LoVo (cell line): ENCODE measurements at places on chromosomes 6 and 20.

- DNase-seq, result peak; percentile 41
Observed at GRCh38 chr6:29071831-29072723, 15.0 kb downstream of the OR2B3 start.

- no peak for DNase-seq
Observed at GRCh38 chr6:137724495-137725211, 142.4 kb upstream of the TNFAIP3 start.

GRCh38 chr20:43752051-43752360 is 25.2 kb upstream of the GTSF1L start:
- DNase-seq, result no peak

DNA sequence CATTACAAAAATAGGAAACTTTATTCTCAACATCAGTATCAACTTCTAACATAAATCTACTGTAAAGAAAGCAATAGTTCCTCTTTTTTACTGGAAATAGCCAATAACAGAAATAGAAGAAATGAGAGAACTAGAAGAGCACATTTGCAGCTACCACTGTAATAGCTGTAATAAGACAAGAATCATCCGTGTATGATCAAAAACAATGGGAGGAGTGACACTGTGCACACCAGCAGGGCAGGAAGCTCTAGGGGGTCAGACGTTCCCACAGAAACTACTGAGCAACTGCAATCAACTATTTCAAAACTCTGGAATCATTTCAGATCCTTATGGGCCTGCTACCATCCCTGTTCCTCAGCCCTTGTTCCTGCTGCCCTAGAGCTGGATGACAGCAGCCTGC is 43.7 kb downstream of the NINL start:
- no peak for DNase-seq

DNA sequence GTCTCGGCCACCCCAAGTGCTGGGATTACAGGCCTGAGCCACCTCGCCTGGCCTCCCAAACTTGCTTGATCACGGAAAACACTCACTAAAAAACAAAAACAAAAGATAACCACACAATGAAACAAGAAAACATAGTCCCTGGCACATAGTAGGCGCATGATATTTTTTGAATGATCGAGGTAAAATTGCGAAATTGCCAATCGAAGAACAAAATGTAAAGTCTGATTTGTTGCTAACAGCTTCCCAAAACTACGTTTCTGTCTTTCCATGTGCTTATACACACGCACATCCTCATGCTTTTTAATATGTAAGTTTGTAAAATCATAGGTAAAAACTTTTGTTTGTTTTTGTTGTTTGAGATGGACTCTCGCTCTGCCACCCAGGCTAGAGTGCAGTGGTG is 168.5 kb upstream of the SALL4 start:
- DNase-seq, result no peak

GRCh38 chr6:86459978-86460377 is 477.4 kb upstream of the HTR1E start:
- DNase-seq, result no peak

DNA sequence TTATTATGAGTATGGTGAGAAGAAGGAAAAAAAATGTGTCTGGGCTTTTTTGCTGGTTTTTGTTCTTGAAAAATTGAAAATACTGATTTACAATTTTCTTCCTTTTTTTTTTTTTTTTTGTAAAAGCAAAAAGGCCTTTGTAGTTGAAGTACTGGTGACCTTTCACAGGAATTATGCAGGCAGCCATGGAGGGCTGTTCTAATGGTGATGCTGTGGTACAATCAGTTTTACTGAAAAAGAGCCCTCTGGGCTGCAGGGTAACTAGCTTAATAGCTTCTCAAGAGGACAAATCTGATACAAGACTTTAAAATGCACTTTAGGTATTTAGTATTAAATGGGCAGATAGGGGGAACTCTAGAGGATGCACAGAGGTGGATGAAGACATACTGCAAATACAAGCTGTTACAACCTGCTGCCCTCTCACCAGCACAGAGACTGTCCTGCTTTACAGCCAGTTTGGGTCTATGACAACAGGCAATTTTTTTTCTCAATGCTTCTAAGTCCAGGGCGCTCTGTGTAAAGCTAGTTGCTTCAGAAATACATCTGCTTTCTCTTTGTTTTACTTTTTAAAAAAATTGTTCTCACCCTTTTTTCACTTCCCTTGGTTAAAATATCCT is 61.6 kb upstream of the HS3ST5 start:
- no peak for DNase-seq

DNA sequence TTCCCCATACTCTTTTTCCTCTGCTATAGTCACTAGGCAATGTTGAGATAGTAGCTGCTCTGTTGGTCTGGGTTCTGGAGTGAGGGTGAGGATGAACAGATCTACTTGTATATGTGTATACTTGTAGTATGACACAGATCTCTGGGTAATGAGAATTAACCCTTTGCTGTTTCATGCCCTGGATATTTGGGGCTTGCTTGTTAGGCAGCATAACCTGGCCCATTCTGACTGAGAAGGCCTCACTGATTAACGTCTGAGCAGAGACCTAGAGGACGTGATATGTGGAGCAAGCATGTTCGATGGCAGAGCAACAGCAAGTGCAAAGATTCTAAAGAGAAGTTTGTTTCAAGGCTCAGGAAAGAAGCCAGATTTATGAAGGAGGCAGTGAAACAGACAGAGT is 94.4 kb downstream of the TRMT6 start:
- DNase-seq, result no peak

DNA sequence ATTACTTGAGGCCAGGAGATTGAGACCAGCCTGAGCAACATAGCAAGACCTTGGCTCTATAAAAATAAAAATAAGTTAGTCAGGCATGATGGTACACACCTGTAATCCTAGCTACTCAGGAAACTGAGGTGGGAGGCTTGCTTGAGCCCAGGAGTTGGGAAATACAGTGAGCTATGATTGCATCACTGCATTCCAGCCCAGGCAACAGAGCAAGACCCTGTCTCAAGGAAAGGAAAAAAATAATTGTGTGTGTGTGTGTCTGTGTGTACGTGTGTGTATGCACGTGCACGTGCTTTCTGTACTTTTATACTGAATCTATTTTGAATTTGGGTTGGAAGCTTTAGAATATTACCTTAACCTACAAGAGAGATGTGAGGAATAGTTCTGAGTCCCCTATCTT is 58.9 kb downstream of the KIZ start:
- peak; percentile 29 for DNase-seq

DNA sequence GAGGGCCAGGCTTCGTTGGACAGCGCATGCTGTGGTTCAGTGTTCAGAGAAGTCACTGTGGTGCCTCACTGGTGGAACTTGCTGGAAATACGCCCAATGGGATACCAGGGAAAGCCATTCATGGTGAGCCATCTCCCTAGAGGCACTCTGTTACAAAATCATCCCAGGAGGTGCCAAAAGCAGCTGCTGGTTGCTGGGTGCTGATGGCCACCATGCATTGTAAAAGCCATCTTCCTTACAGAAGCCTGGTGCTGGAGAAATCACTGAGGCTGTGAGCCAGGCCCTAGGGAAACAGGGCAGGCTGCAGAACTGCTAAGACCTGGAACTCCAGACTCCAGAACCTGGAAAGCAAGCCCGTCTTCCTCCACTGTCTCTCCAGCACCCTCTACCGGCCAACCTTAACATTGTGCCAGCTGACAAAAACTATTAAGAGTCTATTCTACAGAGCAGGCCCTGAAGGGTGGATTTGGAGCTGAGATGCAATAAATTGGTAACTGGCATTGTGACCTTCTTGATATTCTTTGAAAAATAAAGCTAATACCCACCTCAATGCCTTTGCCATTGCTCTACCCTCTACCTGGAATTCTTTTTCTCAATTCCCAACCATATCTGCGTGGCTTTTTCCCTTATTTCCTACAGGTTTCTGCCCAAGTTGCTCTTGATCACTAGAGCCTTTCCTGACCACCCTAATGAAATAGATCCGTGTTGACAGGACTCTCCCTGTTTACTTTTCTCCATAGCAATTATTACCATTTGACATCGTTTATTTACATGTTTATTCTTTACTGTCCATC is 18.5 kb downstream of the SNRPB start:
- DNase-seq, result peak; percentile 37

DNA sequence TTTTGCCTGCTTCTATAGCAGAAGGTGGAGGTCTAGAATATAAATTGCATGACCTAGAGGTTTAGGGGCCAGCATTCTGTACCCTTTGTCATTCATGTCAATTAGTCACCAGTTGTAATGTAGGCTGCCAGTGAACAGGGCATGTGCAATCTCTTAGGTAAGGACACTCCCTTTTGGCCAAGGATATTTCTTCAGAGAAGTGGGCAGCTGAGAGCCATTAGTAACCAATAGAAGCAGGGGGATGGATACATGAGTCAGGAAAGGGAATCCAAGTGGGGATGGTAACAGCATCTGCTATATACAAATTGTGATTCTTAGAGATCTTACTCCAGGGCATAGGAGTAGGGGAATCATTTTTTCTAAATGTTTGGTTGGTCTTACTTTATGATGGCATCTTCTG is 494.2 kb upstream of the JAG1 start:
- DNase-seq, result no peak

DNA sequence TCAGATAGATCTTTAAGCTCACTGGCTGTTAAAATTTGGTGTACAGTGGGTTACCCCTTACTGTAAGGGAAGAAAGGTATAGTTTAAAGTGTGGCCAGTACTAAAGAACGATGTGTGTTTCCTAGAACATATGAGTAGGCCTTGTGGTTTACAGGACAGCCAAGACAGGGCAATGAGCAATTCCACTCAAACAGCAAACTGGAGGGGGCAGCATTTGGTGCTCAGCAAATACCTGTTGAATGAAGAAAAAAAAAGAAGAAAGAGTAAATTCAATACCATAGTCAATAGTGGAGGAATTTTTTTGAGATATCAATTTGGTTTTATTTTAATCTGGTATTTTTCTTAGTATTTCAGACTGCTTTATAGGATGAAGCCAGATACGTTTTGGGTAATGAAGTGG is 3.8 kb upstream of the NCOA5 start:
- DNase-seq, result no peak

- peak; percentile 38 for DNase-seq
Observed at GRCh38 chr20:3046677-3047462, 1.0 kb downstream of the MRPS26 start.

GRCh38 chr6:55276745-55277530 is 50.3 kb upstream of the GFRAL start:
- DNase-seq, result peak; percentile 64

GRCh38 chr6:150672800-150673199 is 73.1 kb downstream of the PLEKHG1 start:
- DNase-seq, result no peak

GRCh38 chr20:62676976-62677375 is 31.7 kb upstream of the NTSR1 start:
- DNase-seq, result no peak

GRCh38 chr20:32052090-32052777 is at the start of gene HCK:
Gene HCK, plus strand, starts transcription at chr20:32052242.
- DNase-seq, result no peak

DNA sequence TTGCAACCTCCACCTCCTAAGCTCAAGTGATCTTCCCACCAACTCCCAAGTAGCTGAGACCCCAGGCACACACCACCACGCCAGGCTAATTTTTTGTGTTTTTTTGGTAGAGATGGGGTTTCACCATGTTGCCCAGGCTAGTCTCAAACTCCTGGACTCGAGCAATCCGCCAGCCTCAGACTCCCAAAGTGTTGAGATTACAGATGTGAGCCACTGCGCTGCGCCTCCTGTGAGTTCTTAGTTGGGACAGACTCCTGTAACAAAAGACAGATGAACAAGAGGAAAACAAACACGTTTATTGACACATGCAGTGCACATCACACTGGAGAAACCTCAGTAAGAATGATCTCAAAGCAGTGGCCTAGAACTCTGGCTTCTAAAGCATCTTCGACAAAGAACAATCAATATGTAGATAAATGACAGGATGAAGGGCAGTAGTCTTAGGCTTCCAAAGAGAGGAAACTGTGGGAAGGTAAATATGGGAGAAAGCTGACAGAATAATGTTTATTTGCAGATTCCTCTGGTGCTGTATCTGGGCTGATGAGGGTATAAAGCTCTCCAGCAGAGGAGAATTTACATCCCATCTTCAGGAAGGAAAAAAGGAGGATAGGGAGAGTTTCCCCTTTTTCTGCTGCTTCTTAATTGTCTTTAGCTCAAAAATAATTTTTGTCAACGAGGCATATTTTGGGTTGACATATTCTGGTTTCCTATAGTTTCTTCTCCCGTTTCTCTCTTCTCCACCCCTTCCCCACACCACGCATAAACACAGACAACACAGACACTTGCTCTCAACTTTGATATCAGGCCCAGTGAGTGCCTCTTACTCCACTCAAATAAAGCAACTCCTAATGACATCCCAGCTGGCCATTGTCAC is 84.7 kb upstream of the TNFAIP3 start:
- DNase-seq, result no peak

GRCh38 chr6:90230548-90231215 is 66.0 kb downstream of the BACH2 start:
- DNase-seq, result no peak

DNA sequence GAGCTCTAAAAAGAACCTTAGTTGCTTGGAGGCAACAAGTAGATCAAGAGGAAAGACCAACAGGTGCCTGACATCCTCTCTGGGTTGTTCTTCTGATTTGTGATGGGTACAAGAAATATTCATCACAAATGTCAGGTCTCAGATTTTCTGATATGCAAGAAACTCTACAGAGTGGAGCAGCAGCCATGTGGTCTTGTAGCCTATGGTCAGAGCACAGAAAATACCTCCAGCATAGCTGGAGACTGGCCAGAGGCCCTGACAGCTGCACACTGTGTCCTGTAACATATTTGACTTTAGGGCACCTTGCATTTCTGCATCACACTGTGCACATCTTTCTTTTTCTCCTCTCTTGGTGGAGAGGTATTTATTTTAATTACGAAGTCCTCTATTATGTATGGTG is 116.3 kb downstream of the GMPR start:
- DNase-seq, result no peak

GRCh38 chr6:154595538-154595937 is 85.1 kb upstream of the CNKSR3 start:
- DNase-seq, result no peak

- DNase-seq, result no peak
Observed at GRCh38 chr6:28373925-28374324, 24.2 kb downstream of the ZKSCAN3 start.

DNA sequence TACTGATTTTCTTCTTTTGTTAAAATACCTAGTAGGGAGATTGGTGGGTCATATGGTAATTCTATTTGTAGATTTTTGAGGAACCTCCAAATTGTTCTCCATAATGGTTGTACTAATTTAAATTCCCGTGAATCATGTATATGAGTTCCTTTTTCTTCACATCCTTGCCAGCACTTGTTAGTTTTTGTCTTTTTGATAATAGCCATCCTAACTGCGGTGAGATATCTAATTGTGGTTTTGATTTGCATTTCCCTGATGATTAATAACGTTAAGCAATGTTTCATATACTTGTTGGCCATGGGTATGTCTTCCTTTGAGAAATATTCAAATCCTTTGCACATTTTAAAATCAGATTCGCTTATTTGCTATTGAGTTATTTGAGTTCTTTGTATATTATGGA is 110.9 kb downstream of the JAG1 start:
- DNase-seq, result no peak

- no peak for DNase-seq
Observed at GRCh38 chr20:10573273-10573950, 100.4 kb downstream of the JAG1 start.

- no peak for DNase-seq
Observed at GRCh38 chr20:61502433-61502832, 250.4 kb downstream of the CDH4 start.

GRCh38 chr6:7974938-7975763 is 64.6 kb upstream of the TXNDC5 start:
- DNase-seq, result peak; percentile 97
